ENCODE measurements at places on chromosomes 11 and 22.
A peak's percentile ranks its signal among the peaks of the same experiment; 100 is the strongest.

DNA sequence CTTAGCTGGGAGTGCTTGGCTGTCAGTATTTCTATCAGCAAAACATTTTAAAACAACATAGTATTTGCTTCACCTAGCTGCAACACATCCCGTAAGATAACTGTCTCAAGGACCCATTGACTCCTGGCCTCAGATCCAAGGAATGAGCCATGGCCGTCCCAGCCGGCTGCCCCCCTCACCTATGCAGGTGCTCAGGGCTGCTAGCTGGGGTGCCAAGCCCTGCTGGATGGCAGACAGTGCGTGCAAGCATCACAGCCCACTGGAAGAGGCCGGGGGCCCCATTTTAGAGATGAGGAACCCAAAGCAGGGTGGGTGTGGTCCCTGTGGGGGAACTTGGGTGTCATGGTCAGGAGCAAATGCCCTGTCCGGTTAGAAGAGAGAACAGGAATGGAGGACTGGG, 8.5 kb downstream of the PSMC3 start:
- no peak for DNase-seq

- DNase-seq = peak; percentile 39
Observed at GRCh38 chr11:86805873-86806310, 5.5 kb downstream of the PRSS23 start.

DNA sequence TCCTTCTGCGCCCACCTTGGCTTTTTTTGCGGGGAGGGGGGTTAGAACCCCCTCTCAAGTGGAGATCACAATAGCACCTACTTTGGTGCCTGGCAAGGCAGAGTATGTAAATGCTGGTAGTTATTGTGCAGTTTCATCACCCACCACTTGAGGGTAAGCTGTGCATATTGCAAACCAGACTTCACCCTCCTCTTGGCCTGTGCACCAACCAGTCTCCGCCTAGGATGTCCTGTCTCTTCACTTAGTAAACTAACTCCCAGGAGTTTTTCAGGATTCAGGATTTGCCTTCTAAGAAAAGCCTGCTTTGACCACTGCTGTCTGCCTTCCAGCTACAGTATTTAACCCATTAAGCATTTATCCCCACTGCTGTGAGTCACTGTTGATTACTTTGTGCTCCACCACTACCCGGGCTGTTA, 2.0 kb upstream of the UBXN1 start:
- peak; percentile 95 for DNase-seq

GRCh38 chr11:79414041-79414440, 26.8 kb downstream of the TENM4 start:
- no peak for DNase-seq
